ENCODE measurements at places on chromosomes 1 and 21.

GRCh38 chr1:224860488-224861338 is 68.8 kb upstream of the DNAH14 start:
- DNase-seq: no peak

GRCh38 chr1:87132284-87132870 is 196.3 kb upstream of the LMO4 start:
- no peak for DNase-seq

DNA sequence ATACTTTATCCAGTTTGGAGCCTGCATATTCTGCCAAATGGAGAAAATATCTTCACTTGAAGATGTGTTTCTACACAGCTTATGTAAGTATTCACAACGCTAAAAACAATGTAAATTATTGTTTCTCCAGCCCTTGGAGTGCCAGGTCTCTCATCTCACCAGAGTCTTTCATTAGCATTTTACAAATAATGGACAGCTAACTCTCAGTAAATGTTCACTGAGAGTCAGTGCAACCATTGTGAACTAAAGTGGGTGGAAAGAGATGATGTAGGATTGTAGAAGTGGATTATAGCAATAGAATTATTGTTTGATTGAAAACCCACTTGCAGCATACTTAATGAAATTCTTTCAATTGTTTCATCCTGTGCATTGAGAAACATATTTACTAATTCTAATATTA is 8.3 kb upstream of the FAM177B start:
- no peak for DNase-seq

DNA sequence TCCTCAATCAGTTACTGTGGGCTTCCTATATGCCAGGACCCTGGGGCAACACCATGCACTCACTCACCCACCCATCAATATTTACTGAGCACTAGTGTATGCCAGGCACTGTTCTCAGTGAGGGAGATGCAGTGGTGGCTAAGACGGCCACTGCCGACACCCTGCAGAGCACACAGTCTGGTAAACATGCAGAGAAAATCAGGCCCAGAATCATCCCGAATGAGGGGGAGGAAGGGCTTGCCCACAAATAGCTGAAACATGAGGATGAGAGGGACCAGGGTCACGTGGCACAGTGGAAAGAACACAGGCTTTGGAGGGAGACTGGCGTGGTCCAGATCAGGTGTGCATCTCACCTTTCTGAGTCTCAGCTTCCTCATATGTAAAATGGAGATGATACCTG is 89.2 kb upstream of the IGSF21 start:
- DNase-seq: no peak

DNA sequence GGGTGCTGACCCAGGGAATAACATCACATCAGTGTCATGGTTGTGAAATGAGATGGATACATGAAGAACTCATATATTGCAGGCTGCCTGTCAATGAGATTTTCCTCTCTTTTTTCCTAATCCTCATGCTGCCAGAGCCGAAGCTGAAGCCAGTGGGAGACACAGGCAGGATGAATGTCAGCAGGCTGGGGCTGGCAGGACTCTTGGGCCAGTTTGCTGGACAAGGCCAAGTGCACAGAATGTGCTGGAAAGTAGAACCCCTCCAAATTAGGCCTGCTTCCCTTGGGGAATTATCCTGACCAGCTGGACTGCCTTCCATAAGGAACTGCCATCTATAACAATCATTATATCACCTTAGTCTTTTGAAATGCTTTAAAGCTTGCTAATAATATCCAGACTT is 31.4 kb downstream of the SLC44A3 start:
- DNase-seq: no peak

- no peak for DNase-seq
These were observed 862 bp upstream of the ID3 start for GRCh38 chr1:23559985-23560741.

DNA sequence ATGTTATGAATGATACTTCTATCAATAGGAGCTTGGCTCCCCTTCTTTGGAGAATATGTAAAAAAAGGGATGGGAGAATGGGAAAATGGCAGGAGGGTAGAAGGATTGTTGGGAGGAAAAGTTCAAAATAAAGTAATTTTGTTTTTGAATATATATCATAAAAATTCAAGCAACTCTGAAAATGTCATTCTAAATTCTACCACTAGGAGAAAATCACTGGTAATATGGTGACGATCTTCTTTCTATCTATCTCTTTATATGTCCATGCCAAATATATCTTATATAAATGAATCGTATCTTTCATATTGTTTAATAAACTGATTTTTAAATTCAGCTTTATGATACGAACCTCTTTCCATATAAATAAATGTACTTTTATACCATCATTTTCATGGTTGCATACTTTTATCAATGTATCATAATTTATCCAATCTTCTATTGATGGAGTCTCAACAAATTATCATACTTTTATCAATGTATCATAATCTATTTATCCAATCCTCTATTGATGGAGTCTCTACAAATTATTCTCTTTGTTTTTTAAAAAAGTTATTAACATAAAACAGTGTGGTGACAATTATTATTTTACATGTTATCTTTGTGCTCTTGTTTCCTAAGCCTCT is 73.7 kb upstream of the MARK1 start:
- no peak for DNase-seq

DNA sequence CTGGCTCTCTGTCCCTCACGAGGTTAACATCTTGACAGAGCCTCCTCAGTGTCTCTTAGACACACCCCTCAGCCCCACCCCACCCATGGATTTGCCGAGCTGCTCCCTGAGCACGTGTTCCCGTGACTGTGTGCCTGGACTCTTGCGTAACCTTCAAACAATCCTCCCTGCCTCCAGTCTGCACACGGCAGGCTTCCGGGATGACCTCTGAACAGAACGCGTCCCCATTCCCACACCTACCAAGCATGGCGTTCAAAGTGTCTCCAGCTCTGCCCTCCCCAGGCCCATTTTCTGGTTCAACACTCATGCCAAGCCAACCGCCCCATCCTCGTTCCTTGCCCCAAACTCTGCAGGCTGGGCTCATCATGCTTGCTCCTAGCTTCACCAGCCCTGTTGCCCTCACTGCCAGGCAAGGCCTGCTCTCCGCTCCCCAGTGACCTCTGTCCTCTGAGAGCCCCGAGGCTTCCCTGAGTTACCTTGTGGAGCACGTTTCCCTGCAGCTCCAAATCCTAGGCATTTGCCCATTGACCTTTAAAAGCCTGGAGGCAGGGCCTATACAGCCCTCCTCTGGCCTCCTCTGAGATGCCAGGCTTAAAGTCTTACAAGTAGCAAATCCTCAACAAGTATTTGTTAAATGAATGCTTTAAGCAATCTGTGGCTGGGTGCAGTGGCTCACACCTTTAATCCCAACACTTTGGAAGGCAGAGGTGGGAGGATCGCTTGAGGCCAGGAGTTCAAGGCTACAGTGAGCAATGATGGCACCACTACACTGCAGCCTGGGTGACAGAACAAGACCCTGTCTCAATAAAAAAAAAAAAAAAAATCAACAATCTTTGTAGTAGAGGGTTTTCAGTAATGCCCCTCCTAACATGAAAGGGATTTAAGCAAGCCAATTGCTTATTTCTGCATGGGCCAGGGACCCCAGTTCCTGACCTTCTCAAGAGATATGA is 5.0 kb downstream of the AGT start:
- DNase-seq: no peak

- DNase-seq: no peak
These were observed 37.2 kb downstream of the SCCPDH start for GRCh38 chr1:246761396-246761795.
